ENCODE measurements at places on chromosomes 2 and 18. TPM values are rescaled to one million over a fixed set of nuclear protein-coding genes. Genes with fewer than 3 reads are reported as not detected.
A peak's percentile ranks its signal among the peaks of the same experiment; 100 is the strongest.

- no peak for DNase-seq
These were observed 165.5 kb upstream of the HAAO start for GRCh38 chr2:42957861-42958301.

GRCh38 chr2:62084801-62085200 lies 111.1 kb upstream of the B3GNT2 start:
- DNase-seq = no peak

GRCh38 chr2:24825883-24826772 lies 32.9 kb downstream of the CENPO start:
- no peak for DNase-seq

DNA sequence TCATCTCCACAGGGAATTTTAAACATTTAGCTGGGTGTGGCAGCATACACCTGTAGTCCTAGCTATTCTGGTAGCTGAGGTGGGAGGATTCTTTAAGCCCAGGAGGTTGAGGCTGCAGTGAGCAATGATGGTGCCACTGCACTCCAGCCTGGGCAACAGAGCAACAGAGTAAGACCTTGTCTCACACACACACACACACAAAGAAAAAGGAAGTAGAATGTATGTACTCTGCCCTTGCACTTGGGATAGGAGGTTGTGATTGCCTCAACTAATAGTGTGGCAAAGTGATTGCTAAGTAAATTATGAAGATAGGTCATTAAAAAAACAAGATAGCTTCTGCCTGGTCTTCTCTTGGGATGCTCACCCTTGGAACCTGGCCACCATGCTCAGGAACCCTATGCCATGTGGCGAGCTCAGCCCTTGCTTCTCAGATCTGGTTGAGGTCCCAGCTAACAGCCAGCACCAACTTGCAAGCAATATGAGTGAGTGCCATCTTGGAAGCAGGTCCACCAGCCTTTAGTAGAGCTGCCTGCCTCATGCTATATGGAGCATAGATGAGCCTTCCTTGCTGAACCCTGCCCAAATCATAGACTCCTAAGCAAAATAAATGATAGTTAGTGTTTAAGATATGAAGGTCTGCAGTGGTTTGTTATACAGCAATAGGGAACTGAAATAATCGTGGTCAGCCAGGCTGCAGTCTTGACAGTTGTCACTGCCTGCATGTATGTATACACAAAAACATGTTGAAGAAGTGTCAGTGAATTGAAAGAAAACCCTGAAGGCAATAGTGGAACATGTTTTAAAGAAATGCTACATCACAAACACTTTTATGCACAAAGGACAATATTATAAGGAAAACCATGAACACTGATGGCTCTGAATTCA lies 30.1 kb upstream of the PNO1 start:
- DNase-seq = no peak

Gene PSMA8
- total RNA-seq = not detected

DNA sequence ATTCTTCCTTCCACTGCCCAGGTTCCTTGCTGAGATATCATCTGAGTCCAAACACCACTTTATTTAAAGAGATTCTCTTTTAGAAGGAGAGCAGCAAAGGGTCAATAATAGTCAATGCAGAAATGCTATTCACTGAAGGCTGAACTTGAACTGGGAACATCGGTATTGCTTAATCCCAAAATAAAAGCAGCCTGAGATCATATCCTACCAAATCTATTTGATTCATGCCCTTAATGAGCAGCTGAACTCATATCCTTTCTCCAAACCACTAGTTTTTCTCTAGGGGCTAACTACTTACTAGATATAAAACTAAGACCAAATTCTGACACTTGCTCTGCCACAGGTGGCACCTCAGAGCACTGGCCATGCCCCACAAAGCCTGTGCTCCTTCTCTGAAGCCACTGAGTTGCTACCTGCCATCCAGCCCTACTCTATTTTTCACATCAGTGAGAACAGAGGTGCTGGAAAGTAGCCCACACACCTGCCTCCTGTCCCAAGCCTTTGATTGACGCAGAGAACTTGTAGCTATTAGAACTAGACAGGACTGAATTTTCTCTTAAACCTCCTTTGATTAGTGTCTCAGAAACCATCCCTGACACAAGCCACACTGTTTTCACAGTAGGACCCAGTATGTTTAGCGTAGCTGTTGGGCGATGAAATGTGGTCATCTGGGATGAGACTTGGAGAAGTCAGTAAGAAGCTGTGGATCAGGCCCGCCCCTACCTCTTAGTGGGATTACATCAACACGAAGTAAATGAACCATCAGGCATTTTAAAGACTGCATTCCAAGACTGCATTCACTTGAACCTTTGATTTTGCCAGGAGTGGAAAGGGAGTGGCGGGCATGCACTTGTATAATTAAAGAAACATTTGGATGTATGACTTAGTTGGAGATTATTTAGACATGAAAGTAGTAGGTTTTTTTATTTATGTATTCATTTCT lies 124.3 kb downstream of the RBMS1 start:
- DNase-seq = no peak

- DNase-seq = no peak
These were observed 56.5 kb downstream of the NBEAL1 start for GRCh38 chr2:203071148-203071547.

Gene FRZB
- 4.9 TPM for total RNA-seq

- DNase-seq = no peak
These were observed 594 bp downstream of the FAM161A start for GRCh38 chr2:61853086-61853846.

DNA sequence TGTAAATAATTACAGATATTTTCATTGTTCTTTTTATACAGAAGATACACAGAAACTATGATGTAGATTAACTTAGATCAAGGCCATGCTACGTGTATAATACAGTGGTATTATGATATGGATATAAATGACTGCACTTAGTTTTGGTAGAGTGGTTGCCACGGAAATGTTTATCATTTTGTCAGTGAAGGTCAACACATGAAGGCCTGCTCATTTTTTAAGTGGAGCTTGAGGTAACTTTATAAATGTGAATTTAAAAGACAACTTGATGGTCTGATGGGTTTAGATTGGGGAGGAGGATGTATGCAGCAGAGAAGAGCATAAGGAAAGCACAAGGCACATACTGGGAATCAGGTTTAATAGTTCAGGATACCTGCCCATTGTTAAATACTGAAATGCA lies 14.4 kb upstream of the BBS5 start:
- DNase-seq = no peak

DNA sequence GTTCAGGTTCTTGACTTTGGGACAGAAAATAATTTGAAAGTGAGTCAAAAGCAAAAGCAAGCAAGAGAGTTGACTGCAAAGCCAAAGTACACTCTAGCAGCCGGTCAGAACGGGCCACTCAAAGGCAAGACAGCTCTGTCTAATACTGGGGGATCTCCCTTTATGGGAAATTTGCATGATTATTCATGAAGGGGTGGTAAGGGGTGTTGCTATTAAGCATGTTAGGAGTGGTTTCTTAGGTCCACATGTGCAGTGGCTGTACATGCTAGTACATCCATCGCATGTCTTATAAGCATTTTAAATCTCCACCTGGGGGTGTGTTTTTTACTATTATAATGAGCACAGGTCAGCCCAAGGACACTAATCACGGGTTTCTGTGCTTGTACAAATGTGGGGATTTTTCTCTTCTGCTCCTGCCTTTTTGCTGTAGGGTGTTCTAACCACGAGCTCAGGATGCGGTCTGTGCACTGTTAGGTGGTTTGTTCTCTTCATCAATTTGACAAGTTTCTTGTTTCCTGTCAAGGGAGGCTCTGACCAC lies 60.2 kb upstream of the SPP2 start:
- DNase-seq = no peak

GRCh38 chr2:71882949-71883472 lies 264.7 kb downstream of the CYP26B1 start:
- DNase-seq = peak; percentile 96

GRCh38 chr2:29042561-29043075 lies 31.7 kb downstream of the PCARE start:
- no peak for DNase-seq

- DNase-seq = no peak
These were observed 208.2 kb downstream of the PRKCE start for GRCh38 chr2:45859682-45860081.

GRCh38 chr18:59792353-59792752 lies 95.1 kb upstream of the CCBE1 start:
- DNase-seq = no peak

Gene EPHA4
- 6.3 TPM for total RNA-seq

GRCh38 chr18:59093668-59094067 lies 46.0 kb upstream of the SEC11C start:
- DNase-seq = no peak

Data from gastrocnemius medialis (tissue), 4 donors.